Upper lobe of right lung (tissue), 1 donor: ENCODE measurements at places on chromosomes 2 and 18. TPM values are rescaled to one million over a fixed set of nuclear protein-coding genes. Genes with fewer than 3 reads are reported as not detected.

- no peak for DNase-seq
- no peaks in the 10 kb centered on the region for H3K27me3 ChIP-seq
- no peak overlapping the region for H3K27ac ChIP-seq
- no peak overlapping the region for H3K4me3 ChIP-seq
- H3K36me3 ChIP-seq: no peaks in the 10 kb centered on the region
These were observed 1242.0 kb upstream of the ACVR2A start for GRCh38 chr2:146602856-146603255.

DNA sequence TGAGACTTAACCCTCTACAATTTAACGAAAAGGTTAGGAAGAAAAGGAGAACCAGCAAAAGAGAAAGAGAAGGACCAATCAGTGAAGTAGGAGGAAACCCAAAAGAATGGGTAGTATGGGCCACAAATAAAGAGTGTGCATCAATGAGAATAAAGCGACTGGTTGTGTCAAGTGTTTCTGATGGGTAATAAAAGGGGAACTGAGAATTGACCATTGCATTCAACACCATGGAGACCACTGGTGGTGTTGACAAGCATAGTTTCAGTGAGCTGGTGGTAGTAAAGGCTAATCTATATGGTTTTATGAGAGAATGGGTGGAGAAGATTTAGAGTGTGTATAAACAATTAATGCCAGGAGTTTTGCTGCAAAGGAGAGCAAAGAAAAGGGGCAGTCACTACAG is 75.4 kb downstream of the CSRNP3 start:
- H3K4me1 ChIP-seq: no peaks in the 10 kb centered on the region
- no peaks in the 10 kb centered on the region for H3K36me3 ChIP-seq
- H3K27ac ChIP-seq: no peak overlapping the region
- no peaks in the 10 kb centered on the region for H3K27me3 ChIP-seq

DNA sequence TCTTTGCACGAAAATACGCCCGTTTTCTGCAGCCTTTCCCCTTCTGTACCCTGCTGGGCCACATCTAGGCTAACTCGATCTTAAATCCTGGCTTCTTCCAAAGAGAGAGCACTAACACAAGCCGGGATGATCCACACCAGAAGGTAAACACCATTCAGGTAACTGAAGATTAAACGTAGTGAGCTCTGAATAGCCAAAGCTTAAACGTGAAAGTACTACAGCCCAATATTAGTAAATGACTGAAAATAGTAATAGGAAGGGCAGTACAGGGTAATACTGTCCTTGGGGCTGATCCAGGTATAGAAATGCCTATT is 422 bp upstream of the MRPL53 start:
- peak overlapping the region; percentile 94 for H3K27ac ChIP-seq
- DNase-seq: no peak
- H3K36me3 ChIP-seq: peaks cover 17% of the 10 kb centered on the region
- peak overlapping the region; percentile 61 for H3K4me3 ChIP-seq
- H3K4me1 ChIP-seq: peaks cover 26% of the 10 kb centered on the region

The HOXD12 gene
- not detected for total RNA-seq

- no peak for DNase-seq
- H3K4me1 ChIP-seq: no peaks in the 10 kb centered on the region
- H3K27me3 ChIP-seq: no peaks in the 10 kb centered on the region
- no peak overlapping the region for H3K4me3 ChIP-seq
- no peak overlapping the region for H3K27ac ChIP-seq
These were observed 76.3 kb downstream of the MBD2 start for GRCh38 chr18:54148151-54148550.

GRCh38 chr2:42047488-42048298 is at the start of gene PKDCC:
TSS of gene PKDCC (plus strand) at chr2:42048021. CDS start at chr2:42048200, 179 bp downstream.
- DNase-seq: peak; percentile 91
- peak within 1 kb of the TSS; percentile 76 for H3K27ac ChIP-seq
- H3K27me3 ChIP-seq: no peaks in the 10 kb centered on the region

DNA sequence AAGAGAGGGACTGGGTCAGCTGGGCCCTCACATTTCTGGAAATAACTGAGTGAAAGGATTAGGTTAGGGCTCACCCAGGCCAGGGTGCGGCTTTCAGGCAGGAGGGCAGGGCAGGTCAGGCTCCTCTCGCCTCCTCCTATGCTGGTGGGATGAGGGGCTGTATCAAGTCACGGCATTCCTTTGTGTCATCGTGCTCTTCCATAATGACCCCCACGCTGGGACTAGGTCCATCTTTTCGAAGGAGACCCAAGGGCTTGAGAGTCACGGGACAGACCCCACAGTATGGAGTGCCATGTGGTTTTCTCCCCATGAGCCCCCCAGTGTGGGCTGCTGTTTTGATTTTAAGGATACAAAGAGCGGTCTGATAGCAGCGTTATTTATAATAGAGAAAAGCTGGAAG is 137.8 kb upstream of the COPS8 start:
- H3K36me3 ChIP-seq: no peaks in the 10 kb centered on the region
- no peaks in the 10 kb centered on the region for H3K27me3 ChIP-seq
- H3K4me1 ChIP-seq: no peaks in the 10 kb centered on the region
- no peak overlapping the region for H3K4me3 ChIP-seq
- no peak overlapping the region for H3K27ac ChIP-seq

DNA sequence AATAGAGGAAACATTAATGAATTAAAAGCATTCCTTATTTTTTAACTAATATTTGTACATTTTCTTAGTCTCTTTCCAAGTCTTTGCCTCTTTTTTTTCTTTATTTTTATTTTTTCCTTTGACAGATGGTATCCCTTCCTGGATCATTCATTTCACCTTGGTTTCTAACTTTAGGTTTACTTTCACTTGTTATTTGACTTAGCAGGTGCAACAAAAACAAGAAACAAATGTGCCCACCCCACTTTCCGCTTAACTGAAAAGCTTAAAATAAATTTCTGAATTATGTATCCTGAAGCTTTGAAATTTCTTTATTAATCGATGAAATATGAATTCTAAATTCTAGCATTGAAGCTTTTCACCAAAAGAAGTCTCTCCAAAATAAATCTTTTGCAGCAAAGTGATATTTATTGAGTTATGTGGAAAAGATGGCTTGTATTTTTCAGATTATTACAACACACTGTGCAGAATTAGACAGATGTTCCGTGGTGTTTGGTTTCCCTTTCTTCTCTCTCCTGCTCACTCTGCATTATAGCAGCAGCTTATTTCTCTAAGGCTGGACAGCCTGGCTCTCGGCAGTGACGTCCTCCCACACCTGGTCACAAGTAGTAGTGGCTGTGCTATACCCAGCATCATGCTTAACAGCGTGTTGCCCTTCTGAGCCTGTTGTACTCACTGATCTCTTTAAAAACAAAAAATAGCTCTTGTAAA is 99.1 kb upstream of the ZNF397 start:
- H3K4me3 ChIP-seq: no peak overlapping the region
- no peaks in the 10 kb centered on the region for H3K27me3 ChIP-seq
- H3K36me3 ChIP-seq: peaks cover 18% of the 10 kb centered on the region

GRCh38 chr2:61619561-61619960 is 81.4 kb upstream of the XPO1 start:
- no peak for DNase-seq
- no peaks in the 10 kb centered on the region for H3K4me1 ChIP-seq
- no peaks in the 10 kb centered on the region for H3K36me3 ChIP-seq
- no peak overlapping the region for H3K27ac ChIP-seq

DNA sequence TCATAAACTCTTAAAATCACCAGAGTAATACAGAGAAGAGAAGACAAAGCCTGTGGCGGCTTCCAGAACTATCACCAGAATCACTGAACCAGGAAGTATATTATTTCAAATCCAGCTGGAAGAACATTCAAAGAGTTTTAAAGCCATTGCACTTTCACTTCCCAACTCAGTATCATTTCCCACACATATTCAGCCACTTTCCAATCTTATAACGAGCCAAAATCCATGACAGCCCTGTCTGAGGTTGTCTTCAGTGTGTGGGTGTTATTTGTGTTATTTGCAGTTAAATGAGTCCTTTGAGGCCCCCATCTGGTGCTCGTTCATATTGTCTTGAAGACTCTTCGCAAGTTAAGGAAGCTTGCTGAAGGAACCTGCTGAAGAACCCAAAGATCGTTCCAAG is 559.9 kb downstream of the TSN start:
- H3K27me3 ChIP-seq: no peaks in the 10 kb centered on the region
- H3K4me3 ChIP-seq: no peak overlapping the region
- no peaks in the 10 kb centered on the region for H3K4me1 ChIP-seq
- H3K27ac ChIP-seq: no peak overlapping the region

GRCh38 chr18:62258093-62258492 is 67.0 kb upstream of the TNFRSF11A start:
- no peaks in the 10 kb centered on the region for H3K27me3 ChIP-seq
- H3K27ac ChIP-seq: no peak overlapping the region
- no peak for DNase-seq
- no peak overlapping the region for H3K4me3 ChIP-seq

The DIPK1C gene
- total RNA-seq: not detected

GRCh38 chr2:228067309-228067708 is 114.2 kb downstream of the SPHKAP start:
- DNase-seq: no peak
- H3K36me3 ChIP-seq: no peaks in the 10 kb centered on the region
- H3K4me3 ChIP-seq: no peak overlapping the region
- H3K27me3 ChIP-seq: no peaks in the 10 kb centered on the region
- H3K4me1 ChIP-seq: no peaks in the 10 kb centered on the region

The CMPK2 gene
- 23.2 TPM for total RNA-seq

GRCh38 chr18:59661891-59662701 is 35.1 kb downstream of the CCBE1 start:
- no peak overlapping the region for H3K27ac ChIP-seq
- H3K36me3 ChIP-seq: no peaks in the 10 kb centered on the region
- no peak for DNase-seq
- H3K27me3 ChIP-seq: no peaks in the 10 kb centered on the region
- peaks cover 4% of the 10 kb centered on the region for H3K4me1 ChIP-seq

GRCh38 chr2:29259221-29259620 is 144.0 kb downstream of the CLIP4 start:
- no peaks in the 10 kb centered on the region for H3K27me3 ChIP-seq
- no peaks in the 10 kb centered on the region for H3K36me3 ChIP-seq
- no peak for DNase-seq
- H3K4me1 ChIP-seq: no peaks in the 10 kb centered on the region
- H3K4me3 ChIP-seq: no peak overlapping the region

The FHL2 gene
- total RNA-seq: 13.8 TPM

GRCh38 chr2:177728920-177729319 is 336.3 kb downstream of the AGPS start:
- no peak overlapping the region for H3K27ac ChIP-seq
- H3K4me3 ChIP-seq: no peak overlapping the region
- H3K36me3 ChIP-seq: no peaks in the 10 kb centered on the region
- DNase-seq: no peak
- H3K27me3 ChIP-seq: no peaks in the 10 kb centered on the region
- H3K4me1 ChIP-seq: no peaks in the 10 kb centered on the region

DNA sequence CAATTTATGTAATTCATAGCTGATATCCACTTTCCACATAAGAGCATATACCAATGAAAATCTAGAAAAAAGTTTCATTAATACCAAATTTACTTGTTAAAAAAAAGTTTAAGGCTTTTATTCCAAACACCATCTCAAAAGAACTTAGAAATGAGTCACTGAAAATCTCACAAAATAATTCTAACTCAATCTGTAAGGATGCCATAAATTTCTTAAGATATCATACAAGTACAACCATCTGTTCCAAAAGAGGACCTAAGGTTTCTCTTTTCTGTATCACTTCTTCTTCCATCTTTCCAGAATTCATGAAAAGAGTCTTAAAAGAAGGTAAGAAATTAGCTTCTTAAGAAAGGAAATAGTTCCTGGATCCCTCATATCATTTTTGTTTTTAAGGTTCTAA is 60.4 kb downstream of the TRIP12 start:
- H3K27ac ChIP-seq: no peak overlapping the region
- peaks cover 26% of the 10 kb centered on the region for H3K36me3 ChIP-seq
- no peak for DNase-seq
- no peak overlapping the region for H3K4me3 ChIP-seq
- no peaks in the 10 kb centered on the region for H3K27me3 ChIP-seq
- peaks cover 4% of the 10 kb centered on the region for H3K4me1 ChIP-seq

The KCNE4 gene
- 0.61 TPM for total RNA-seq

- no peaks in the 10 kb centered on the region for H3K27me3 ChIP-seq
- DNase-seq: no peak
- H3K4me3 ChIP-seq: no peak overlapping the region
- peaks cover 3% of the 10 kb centered on the region for H3K36me3 ChIP-seq
These were observed 115.0 kb upstream of the CDCA7 start for GRCh38 chr2:173239644-173240043.

- peaks cover 29% of the 10 kb centered on the region for H3K4me1 ChIP-seq
- H3K4me3 ChIP-seq: no peak overlapping the region
- DNase-seq: no peak
- H3K27ac ChIP-seq: no peak overlapping the region
- H3K36me3 ChIP-seq: no peaks in the 10 kb centered on the region
These were observed 24.1 kb downstream of the MRPL35 start for GRCh38 chr2:86223140-86223926.

DNA sequence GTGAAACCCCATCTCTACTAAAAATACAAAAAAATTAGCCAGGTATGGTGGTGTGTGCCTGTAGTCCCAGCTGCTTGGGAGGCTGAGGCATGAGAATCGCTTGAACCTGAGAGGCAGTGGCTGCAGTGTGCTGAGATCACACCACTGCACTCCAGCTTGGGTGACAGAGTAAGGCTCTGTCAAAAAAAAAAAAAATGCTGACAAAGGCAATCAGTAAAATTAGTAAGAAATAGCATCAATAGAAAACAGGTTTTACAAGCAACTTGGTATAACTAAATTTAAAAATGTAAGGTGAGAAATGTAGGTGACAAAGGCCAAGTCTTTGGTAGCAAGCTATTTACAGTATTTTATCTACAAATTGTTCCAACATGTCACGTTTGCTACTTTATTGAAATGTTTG is 421.4 kb upstream of the RGPD4 start:
- H3K36me3 ChIP-seq: no peaks in the 10 kb centered on the region
- H3K4me3 ChIP-seq: no peak overlapping the region
- no peak overlapping the region for H3K27ac ChIP-seq
- no peaks in the 10 kb centered on the region for H3K4me1 ChIP-seq
- H3K27me3 ChIP-seq: no peaks in the 10 kb centered on the region
- DNase-seq: no peak

DNA sequence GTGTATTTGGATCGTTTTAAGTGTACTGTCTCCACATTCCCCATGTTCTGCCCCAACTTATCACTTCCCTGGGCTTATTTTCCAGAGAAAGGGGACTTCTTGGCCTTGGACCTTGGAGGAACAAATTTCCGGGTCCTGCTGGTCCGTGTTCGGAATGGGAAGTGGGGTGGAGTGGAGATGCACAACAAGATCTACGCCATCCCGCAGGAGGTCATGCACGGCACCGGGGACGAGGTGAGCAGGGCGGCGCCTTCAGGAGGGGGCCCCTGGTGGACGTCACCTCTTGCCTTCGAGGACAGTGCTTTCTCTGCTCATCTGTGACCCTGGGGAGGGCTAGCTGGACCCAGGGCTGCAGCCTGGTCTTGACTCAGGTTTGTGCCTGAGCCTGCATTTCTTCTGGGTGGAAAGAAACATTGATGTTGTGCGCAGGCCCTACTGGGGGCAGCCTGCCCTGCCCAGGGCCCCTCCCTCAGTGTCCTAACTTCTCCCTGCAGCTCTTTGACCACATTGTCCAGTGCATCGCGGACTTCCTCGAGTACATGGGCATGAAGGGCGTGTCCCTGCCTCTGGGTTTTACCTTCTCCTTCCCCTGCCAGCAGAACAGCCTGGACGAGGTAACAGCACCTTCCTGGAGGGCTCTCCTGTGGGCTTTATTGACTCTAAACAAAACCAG is 47.8 kb downstream of the HK2 start:
- H3K27ac ChIP-seq: no peak overlapping the region
- no peak overlapping the region for H3K4me3 ChIP-seq
- H3K27me3 ChIP-seq: no peaks in the 10 kb centered on the region
- H3K36me3 ChIP-seq: peaks cover 87% of the 10 kb centered on the region
- H3K4me1 ChIP-seq: no peaks in the 10 kb centered on the region
